GM23248 (cell line): ENCODE measurements at places on chromosomes 5 and 9.

- no peak for DNase-seq
Observed at GRCh38 chr9:99433095-99433494, 211.0 kb downstream of the SEC61B start.

DNA sequence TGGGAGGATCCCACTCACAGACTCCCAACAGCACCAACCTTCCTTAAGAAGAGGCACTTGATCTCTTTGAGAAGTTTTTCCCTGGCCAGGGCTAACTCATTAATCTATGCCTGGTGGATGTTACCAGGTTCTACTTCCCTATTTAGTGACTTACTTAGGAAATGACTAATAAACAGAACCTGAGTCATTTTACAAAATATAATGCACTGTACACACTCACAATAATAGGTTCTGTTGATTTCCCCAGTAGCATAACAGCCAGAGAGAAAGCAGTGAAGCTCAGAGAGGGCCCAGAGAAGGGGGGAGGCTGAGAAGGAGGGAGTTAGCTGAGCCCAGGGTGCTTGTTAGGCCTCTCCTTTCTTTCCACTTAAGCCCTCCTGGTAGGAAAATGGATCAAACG, 27.1 kb downstream of the FRMD3 start:
- DNase-seq, result peak; percentile 54

- DNase-seq, result no peak
Observed at GRCh38 chr9:109242014-109242413, 75.0 kb upstream of the FRRS1L start.

DNA sequence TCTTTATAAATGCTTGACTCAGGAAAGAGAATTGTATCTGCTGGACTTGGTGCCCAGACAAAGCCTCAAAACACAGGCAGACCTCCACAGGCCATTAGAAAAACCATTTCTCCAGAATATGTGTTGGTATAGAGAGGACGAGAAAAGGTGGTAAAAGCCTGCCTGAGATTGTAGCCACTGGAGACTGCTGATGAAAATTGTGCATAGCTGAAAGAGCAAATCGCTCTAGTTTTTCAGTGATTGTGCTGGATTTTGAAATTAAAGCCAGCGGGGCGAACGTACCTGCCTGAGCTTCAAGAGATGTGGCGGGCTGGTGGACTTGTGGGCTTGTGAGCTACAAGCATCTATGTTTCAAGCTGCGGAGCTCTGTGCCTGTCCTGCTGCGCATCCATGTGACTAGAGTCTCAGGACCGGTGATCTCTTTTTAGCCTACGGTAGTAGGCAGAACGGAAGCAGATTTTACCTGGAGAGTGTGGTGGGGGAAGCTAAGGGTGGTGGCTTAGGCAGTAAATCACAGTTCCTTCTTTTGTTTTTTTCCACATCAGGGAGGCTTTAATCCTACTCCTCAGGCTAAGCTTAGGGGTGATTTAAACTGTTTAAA, 193.6 kb downstream of the SREK1 start:
- no peak for DNase-seq

DNA sequence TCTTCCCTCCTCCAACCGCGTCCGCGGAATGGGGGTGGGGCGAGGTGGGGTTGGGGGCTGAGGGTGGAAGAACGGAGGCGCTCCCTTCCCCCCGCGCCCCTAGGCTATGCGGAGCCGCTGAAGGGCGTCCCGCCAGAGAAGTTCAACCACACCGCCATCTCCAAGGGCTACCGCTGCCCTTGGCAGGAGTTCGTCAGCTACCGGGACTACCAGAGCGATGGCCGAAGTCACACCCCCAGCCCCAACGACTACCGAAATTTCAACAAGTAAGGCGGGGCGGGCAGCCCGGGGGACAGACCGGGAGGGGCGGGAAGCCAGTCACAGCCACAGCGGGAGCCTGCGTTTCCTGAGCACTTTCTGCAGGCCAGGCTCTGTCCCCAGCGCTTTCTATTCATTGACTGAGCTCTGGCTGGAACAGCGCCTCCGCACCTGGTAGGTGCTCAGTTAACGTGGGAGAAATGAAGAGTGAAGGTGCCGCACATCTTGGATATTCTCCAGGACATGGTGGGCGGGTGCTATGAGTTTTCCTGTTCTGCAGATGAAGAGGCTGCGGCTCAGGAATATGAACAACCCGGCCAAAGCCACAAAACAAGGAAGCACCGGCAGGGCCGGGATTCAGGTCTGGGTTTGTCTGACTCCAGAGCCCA, 11.3 kb downstream of the MYOZ3 start:
- peak; percentile 56 for DNase-seq

- no peak for DNase-seq
Observed at GRCh38 chr5:24823625-24824024, 178.8 kb upstream of the CDH10 start.

GRCh38 chr9:95150903-95151302, 166.6 kb downstream of the FANCC start:
- DNase-seq, result no peak

DNA sequence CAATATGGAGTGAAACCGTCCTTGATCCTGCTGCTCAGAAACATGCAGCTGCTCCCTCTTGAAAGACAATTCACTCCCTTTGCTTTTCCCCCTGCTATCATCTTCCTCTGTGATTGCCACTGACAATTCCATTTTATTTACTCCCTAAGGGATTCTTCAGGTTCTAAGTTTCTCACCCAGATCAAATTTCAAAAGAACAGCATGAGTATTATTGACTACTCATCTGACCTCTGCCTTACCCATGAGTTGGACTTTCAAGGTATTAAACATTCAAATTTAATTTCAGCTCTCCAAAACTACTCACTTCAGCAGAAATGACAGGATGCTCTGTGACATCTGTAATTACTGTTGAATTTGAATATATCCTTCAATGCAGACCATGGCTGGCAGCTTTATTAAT, 236.5 kb upstream of the HAPLN1 start:
- DNase-seq, result peak; percentile 20

DNA sequence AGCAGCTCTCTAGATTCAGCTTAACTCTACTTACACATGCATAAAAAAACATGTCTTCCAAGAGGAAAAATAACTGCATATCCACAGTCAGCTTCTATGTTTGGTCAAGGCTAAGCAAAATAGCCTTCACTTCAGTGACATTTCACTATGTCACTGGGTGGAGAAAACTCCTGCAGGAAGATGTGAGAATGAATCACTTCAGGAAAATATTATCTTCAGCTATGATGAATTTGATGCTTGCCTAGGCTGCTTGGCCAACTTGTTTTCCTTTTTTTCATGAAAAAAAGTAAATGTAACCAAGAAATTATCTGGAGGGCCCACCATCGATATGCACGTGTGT, 143.0 kb upstream of the ZNF608 start:
- DNase-seq, result peak; percentile 35

DNA sequence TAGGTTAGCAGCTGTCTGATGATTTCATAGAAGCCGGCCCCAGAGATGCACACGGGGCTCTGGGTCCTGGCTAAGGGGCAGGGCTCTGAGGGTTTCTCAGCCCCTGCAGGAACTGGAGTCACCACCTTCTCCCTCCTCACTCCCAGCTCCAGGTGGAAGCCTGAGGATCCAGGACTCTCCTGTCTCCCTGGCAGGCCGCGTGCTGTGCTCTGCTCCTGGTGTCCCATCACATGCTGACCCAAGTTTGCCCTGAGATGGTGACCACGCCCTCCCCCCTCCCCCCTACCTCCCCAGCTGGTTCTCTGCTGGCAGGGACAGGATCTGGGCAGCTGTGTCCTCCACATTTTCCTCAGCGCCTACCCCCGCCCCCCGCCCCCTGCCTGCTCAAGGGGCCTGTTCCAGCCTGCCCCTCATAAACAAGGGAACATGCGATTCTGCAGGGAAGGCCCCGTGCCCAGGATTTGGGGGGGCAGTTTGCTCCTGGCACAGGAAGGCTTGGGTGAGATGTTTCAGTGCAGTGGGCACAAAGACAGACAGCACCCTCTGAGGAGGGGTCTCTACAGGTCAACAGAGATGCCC, 87.4 kb downstream of the PSD2 start:
- no peak for DNase-seq

- DNase-seq, result no peak
Observed at GRCh38 chr5:8033261-8033660, 164.3 kb downstream of the MTRR start.

GRCh38 chr9:92353051-92353450, 27.3 kb downstream of the CENPP start:
- DNase-seq, result no peak
